ENCODE measurements at places on chromosomes 6 and 20. TPM values are rescaled to one million over a fixed set of nuclear protein-coding genes. Genes with fewer than 3 reads are reported as not detected.

DNA sequence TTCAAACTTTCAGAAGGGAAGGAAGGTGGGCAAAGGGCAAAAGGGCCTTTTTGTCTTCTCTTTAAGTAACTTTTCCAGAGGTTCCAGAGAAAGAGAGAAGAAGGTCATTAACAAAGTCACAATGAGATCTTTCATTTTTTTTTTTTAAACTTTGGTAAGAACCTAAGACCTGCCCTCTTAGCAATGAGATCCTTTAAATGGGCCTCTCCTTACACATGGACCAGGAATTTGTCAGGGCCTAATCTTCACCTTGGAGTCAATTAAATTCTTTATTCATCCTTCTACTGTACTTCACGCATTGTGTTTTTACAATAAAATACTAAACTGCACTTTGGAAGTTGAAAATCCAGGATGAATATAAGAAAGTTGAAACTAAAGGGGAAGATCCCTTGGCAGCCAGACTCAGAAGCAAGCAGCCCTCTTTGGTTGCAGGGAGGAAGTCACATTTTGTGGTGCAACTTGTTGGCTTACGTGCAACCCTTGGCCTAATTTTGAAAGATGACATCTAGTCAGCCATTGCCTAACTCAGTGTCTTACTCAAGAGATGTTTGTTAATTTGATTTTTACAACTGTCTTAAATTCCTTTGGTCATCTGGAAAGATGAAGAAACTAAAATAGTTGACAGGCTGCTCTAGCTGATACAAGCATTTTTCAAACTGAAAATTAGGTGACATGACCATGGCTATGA, 11.9 kb upstream of the TMEM170B start:
- DNase-seq: no peak

DNA sequence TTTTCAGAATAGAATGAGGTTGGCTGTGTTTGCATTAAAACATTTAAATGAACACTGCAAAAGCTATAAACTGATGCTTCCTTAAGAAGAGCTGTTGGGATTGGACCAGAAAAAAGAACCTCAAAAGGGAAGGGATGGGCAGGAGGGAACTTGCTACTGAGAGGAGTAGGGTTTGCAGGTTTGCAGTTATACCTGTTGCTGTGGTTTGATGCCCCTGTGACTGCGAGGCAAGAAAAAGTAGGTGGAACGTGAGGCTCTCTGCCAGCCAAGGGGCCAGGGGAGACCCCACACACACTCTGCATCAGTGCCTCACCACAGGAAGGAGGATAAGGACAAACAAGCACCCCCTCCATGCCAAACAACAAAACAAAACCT, 197.2 kb downstream of the BCAS1 start:
- DNase-seq: no peak

DNA sequence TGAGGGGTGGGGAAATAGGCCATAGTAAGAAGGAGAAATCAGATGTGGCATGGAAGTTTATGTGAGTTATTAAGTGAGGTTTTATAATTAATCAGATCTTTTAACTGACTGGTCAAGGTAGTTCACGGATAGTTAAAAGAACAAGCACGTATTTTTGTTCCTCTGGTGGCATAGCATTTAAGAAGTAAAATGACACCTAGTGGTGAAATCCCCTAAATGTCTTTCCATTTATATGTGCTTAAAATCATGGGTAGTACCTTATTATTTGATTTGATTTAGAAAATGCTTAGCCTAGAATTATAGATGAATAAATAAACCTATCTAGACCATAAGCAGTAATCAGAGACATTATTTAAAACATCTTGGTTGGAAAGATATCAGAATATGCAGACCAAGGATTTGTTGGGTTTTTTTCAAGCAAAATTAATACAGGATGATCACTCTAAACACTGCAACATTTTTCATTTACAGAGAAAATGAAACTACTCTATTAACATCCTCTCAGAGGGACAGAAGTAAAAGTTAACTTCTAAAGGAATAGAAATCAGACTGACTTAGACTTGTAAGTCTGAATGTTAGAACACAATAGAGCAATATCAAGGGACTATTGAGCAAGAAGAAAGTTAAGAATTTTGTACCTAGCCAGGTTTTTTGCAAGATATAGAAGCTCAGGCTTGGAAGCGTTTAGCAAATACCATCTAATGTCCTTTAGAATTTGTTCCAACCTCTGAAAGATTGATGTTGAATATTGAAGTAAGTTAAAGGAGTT, 81.1 kb downstream of the STXBP5 start:
- no peak for DNase-seq

- no peak for DNase-seq
These were observed 38.8 kb downstream of the ISM1 start for GRCh38 chr20:13259921-13260320.

GRCh38 chr6:17724341-17724740, 17.6 kb upstream of the NUP153 start:
- no peak for DNase-seq

CTCFL gene
- total RNA-seq: not detected

TCF21 gene
- total RNA-seq: not detected

LAMA4 gene
- not detected for total RNA-seq

HSPA1A gene
- total RNA-seq: 63.5 TPM

TMEM14A gene
- total RNA-seq: 18.6 TPM

Measured in activated naive CD8-positive, alpha-beta T cell treated with anti-CD3 and anti-CD28 coated beads, Interleukin-2, amount 10 ng/mL, durations not matched to agents 7 days and 5 days (primary cell).